ENCODE measurements at places on chromosomes 4 and X.

GRCh38 chr4:104728380-104729122, 233.9 kb upstream of the CXXC4 start:
- no peak for DNase-seq

GRCh38 chrX:46165411-46165810, 379.8 kb downstream of the ZNF674 start:
- DNase-seq, result no peak

GRCh38 chr4:122129061-122129460, 23.1 kb upstream of the BLTP1 start:
- no peak for DNase-seq

GRCh38 chr4:180942367-180942916, 1300.8 kb upstream of the TENM3 start:
- no peak for DNase-seq

DNA sequence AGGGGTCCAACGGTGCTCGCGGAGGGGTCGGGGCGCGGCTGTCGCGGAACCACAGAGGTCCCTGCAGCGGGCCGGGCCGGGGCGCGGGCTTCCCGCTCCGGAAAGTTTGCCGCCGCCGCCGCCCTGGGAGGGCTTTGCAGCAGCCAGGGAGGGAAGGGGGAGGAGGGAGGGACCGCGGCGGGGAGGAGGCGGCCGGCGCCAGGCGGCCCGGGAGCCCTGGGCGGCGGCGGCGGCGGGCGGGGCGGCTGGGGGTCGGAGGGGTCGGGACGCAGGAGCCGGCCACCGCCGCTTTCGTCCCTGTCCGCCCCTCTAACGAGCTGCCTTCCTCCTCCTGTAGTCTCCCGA, 375 bp downstream of the FGFR3 start:
- DNase-seq, result no peak

DNA sequence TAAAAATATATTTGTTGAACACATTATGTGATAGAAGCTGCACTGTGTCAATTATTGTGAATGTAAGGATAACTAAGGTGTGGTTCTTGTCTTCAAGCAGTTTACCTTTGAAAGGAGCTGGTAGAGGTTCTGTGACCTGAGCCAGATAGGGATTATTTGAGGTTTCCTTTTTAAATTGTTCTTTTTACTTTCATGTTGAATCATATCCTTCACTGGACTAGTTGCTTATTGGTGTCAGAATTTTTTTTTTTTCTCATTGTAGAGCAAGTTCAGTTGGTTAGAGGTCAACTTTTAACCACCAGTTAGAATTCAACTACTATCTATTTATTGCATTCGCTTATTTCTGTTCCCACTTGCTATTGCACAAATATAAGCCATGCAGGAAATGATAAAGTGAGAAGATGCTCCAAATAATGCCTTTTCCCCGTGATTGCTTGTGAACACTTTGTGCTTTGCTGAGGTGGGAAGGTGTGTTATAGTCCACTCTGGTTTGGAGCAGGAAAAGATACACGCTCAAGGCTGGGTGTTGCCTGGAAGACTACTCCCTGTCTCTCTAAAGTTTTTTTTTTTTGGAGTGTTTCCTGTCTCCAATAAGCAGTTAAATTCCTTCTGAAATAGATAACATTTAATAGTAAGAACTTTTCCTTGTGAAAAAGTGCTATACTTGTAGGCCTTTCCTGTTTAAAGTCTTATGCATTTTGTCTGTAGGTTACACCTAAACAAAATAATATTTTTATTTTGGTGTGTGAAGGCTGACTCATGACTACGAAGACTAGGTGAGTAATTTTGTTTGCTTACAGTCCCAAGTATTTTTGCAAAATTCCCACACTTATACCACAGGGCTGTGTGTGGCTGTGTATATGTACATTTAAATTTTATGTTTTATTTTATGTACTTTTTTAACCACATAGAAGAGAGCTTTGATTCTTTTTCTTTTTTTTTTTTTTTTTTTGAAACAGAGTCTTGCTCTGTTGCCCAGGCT, 83.8 kb upstream of the LCORL start:
- DNase-seq, result no peak

DNA sequence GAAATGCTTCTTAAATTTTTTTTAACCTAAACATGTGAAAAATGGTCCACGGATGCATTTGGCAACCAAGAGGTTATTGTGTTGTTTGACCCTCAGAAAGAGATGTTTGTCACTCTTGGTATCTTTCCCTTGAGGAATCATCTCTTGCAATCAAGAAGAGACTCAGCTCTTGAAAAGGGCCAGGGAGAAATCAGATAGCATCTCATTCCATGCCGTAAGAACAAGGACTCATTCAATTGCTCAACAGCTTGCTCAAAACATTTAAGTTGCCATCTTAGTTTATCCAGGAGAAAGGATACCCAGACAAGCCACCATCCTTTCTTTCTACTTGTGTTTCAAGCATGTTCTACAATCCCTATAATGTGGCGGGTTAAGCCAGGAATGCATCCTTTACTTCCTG, 209.5 kb upstream of the LNX1 start:
- no peak for DNase-seq

DNA sequence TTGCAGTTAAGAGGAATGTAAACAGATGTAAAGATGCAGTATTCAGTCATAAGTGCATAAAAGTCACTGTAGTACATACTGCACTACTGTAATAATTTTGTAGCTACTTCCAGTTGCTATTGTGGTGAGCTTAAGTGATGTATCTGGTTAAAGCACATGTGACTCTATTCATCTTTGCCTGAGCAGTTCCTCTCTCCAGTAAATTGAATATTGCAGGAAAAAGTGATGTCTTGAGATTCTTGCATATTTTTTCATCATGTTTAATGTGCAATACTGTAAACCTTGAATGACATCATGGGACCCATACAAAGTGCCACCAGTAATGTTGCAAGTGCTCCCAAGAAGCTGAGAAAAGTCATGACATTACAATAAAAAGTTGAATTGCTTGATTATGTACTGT, 9.6 kb downstream of the UBA6 start:
- DNase-seq, result no peak

DNA sequence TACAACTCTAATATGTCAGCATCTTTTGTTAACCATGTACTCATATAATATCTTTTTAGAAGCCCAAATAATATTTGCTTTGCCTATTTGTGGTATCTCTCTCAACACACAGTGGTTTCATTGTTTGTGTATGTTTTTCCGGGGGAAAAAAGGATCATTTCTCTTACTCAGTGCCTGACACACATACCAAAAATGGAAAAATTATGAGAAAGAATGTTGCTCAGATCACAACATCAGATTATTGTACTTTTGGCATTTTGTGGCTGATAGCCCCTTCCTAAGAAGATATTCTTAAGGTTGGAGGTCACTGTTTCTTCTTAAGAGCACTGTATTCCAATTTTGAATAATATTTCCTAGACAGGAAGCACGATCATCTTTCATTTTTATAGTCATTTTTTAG, 93.6 kb downstream of the PDLIM5 start:
- no peak for DNase-seq

DNA sequence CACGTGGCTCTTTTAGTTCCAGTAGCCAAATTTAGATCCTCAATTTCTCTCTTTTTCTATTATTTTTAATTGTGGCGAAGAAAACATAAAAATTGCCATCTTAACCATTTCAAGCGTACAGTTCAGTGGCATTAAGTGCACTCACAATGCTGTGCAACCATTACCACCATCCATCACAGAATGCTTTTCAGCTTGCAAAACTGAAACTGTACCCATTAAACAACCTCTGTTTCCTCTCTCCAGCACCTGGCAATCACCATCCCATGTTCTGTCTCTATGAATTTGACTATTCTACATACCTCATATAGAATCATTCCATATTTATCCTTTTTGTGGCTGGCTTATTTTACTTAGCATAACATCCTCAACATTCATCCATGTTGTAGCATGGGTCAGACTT, 74.9 kb downstream of the METTL14 start:
- no peak for DNase-seq

DNA sequence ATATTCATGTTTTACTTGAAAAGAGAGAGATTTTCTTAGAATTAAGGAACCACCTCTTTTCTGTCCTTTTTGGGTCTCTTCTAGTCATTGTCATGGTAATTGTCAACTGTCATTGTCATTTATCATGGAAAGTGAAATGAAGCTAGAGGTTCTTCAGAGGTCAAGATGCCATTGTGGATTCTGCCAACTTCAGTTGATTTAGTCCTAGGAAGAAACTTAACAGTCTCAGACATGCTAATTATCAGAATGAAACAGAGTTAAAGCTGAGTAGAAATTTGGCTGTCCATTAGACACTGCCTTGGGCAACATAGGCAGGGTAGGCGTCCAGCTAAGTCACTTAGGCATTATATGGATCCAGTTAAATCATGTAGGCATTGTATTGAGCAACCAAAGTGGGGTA, 796.1 kb upstream of the ADGRL3 start:
- DNase-seq, result no peak

DNA sequence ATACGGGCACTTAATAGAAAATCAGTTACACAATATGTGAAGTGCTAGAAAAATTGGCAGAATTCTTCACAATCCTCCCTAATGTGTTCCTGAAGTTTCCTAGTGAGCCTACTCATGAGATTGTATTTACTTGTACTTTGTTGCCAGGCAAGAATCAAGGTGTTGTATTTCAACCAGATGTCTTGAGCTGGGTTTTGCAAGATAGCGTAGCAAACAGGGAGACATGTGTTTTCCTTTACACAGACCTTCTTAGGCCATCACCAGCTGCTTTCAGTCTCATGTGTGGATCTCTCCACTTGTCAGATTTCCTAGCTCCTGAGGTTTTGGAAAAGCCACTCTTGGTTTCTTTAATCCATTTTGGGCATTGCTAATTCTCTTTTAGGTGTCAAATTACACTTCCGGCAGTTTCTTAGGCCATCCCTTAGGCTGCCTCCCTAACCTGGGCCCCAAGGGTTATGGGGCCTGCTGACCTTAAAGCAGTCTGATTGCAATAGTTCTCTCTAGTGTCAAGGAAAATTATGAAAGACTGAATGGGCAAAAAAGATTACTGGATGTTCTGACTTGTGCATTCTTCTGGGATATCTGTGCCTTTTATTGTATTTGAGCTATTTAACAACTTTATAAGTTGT, 12.2 kb upstream of the EDA start:
- no peak for DNase-seq

DNA sequence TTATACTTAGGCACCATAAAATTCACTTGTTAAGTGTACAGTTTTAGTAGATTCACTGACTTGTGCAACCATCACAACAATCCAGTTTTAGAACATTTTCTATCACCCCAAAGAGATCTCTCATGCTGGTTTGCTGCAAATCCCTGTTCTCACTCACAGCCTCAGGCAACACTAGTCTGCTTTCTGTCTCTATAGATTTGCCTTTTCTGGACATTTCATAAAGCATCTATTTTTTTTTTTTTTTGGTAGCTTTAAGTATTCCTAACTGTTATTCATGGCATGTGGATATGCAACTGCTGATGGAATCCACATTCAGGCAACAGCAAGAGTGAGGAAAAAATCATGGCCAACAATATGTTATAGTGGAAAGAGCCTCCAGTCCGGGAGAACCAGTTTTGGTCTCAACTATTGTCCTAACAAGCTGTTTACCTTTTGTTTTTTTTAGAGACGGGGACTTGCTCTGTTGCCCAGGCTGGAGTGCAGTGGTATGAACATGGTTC, 27.0 kb upstream of the TMEM150C start:
- DNase-seq, result no peak

GRCh38 chrX:133980406-133980805, 5.0 kb downstream of the GPC3 start:
- DNase-seq, result no peak

- DNase-seq, result no peak
Measured at GRCh38 chr4:56106180-56107147, 157.7 kb downstream of the CEP135 start.

GRCh38 chrX:22060415-22061280, 28.5 kb downstream of the PHEX start:
- no peak for DNase-seq

GRCh38 chr4:18777190-18777930, 755.8 kb upstream of the LCORL start:
- DNase-seq, result no peak

DNA sequence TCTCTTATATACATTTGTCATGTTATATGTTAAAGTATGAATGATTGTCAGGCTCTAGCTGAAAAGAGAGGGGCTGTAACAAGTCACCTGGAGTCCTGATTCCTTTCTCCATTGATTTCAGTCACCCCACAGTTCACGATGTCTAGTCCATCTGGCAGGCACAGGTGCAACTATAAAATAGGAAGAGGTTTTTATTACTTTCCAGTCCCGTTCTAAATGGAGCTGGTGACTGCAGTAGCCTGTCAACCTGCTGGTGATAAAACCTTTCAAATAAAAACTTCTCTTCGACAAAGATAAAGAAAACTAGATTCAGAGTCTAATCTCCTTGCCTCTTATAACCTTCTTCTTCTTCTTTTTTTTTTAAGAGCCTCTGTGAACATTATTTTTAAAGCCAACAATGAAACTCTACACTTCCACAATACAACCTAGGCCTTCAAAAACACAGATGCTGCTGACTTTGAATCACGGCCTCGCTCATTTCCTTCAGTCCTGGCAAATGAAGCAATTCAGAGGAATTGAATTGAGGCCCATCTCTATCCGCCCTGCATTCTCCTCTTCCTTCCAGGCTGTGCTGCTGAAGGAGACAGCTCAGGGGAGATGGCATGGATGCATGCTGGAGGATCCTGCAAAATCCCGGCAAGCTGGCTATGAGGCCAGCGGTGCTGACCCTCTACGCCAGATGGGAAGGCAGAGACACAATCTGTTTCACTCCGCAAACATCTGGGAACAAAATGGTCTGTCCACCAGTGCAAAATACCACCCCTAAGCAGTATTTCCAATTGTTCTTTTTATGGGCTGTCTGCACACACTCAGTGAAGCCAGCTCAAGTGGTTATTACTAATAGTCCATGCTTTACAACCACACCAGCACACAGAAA, 27.3 kb upstream of the CDKN2AIP start:
- no peak for DNase-seq

DNA sequence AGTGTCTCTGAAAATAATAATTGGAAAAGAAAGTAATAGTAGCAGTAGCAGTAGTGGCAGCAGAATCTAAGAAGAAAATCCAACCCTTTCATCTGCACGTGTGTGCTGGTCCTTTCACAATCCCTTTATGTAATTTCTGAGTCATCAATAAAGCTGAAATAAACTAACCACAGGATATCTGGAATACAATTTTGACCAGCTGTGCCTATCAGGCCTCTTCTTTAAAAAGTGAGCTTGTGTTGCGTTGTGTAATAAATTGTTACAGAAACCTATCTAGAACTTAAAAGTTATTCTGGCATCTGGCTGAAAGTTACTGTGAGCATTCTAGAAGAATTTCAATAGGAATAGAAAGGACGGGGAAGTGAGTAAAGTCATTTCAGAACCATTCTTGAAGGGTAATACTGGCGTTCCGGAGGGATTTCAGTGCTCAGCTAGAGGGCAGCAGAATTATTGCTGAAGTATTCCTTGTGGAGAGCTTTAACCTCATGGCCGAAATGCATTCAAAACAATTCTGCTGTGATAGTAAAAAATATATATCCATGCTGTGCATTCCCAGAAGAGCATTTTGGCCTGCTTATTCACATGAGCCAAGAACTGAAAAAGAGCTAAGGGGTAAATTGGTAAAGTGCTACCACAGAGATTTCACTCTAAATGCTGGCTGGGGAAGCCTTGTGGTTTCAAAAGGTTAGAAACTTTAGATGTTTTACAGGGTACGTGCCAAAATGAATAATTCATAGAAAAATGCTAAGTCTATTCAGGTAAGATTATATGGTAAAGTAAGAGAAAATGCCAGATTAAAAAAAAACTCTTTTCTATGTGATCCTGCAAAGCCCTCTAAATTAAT, 260.6 kb downstream of the NKX6-1 start:
- no peak for DNase-seq

GRCh38 chr4:174826660-174827059, 2.4 kb downstream of the GLRA3 start:
- no peak for DNase-seq
